Activated CD4-positive, alpha-beta T cell treated with anti-CD3 and anti-CD28 coated beads for 24 hours (primary cell): ENCODE measurements at places on chromosomes 12 and 14.

DNA sequence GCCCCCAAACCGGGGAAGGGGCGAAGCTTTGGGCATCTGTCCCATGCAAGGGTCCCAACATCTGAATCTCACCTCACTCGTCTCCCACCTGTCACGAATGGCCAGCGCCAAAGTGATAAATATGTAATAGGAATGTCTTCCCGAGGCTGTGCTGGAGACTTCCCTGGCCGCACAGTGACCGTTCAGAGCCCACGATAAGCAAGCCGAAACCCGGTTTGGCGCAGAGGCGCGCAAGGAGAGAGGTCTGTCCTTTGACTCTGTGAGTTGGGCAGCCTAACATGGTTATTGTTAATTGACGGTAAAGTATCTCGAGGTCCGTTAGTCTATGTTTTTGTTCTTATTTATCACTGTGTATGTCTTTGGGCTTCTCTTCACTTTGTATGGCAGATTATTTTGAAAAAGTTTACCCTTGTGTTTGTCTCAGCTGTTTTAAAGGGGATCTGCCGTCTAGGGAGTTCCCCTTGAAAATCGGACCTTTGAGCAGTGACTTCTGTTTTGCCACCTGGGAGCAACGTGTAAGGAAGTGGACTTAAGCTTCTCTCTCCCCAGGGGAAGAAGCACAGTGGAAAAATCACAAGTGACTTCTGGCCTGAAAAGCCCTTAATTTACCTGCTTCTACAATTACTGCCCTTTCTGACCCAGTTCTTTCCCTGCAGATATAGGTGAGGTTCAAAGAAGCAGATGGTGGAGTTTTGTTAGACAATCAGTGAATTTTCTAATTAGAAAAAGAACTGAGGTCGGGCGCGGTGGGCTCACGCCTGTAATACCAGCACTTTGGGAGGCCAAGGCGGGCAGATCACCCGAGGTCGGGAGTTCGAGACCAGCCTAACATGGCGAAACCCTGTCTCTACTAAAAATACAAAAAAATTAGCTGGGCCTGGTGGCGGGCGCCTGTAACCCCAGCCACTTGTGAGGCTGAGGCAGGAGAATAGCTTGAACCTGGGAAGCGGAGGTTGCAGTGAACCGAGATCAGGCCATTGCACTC lies 1.1 kb upstream of the TM9SF1 start:
- DNase-seq, result no peak

- DNase-seq, result no peak
These were observed 52.6 kb upstream of the STRN3 start for GRCh38 chr14:31078766-31079165.

- no peak for DNase-seq
These were observed 277.3 kb downstream of the SLC16A7 start for GRCh38 chr12:59873136-59873535.

GRCh38 chr14:75366963-75367362 lies 60.9 kb upstream of the JDP2 start:
- DNase-seq, result no peak

- DNase-seq, result peak; percentile 17
These were observed 64.5 kb upstream of the STK38L start for GRCh38 chr12:27179400-27180214.

- DNase-seq, result no peak
These were observed 349.1 kb downstream of the DPF3 start for GRCh38 chr14:72544615-72545387.

- no peak for DNase-seq
These were observed 46.8 kb upstream of the DLK1 start for GRCh38 chr14:100679707-100680438.

GRCh38 chr12:107469011-107469410 lies 216.6 kb upstream of the PWP1 start:
- no peak for DNase-seq

- DNase-seq, result no peak
These were observed 13.6 kb downstream of the CMKLR1 start for GRCh38 chr12:108325549-108325948.

DNA sequence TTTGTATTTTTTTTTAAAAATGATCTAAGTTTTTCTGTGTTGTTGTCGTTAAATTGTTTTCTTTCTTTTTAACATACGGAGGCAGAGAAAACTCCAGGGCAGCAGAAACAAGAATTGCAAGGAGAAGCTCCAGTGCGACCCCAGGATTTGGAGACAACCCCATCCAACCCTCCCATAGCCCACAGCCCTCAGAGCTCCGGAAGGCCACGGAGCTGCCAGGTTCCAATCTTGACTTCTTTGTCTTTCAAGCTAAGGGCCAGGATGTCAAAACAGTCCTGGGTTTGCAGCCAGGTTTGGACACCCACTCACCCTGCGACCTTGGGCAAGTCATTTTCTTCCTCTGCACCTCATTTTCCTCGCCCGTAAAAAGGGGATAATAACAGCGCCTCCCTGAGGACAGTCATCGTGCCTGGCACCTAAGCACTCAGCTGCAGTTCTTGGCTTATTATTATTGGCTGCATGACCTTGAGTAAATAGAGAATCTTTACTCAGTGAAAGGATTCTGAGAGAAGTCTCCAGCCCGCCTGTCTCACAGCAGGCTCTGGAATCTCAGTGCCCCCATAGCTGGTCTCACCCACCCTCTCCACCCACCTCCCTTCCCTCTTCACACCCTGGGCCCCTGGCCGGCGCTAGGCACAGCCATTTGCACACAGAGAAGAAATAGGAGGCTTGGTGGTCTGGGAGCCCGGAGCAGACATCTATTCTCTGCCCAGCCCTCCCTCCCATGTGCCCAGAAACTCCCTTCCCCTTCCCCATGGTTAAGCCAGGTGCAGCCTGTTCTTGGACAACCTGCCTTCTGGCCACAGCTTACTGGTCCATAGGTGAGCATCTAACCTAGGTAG lies 79.4 kb upstream of the BCL11B start:
- no peak for DNase-seq

GRCh38 chr14:105864116-105864515 lies 337.7 kb downstream of the TMEM121 start:
- DNase-seq, result no peak

DNA sequence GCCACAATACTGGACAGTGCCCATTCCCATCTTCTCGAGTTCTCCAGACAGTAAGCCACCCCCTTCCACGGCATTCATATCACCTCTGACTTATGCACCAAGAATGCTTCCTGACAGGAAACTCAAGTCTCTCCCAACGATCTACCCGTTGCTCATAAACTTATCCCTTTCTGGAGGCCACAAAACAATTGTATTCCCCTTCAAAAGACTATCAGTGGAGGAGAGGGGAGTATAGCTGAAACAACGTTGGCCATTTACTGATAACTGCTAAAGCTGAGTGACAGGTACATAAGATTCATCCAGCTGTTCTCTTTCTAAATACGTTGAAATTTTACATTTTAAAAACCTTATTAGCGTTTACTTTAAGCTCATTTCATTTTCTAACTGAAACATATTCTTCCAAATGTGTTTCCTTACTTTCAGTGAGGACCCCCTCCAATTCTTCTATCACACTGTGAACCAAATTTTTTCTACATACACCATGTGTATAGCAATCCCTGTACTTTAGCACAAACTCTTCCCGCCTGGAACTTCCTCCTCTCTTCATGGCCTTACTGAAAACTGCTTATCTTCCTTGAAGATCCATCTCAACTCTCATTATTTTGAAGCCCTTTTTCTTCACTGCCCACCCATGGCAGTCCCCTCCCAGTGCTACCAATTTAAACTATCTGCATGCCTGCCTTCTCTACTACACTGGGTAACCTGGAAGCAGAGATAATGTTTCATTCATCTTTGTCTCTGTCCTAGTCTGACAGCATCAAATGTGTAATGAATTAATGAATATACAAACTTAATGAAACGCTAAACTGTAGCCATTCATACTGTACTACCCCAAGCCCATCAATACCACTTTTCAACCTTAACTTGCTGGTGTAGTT lies 28.8 kb downstream of the ATXN2 start:
- no peak for DNase-seq

- no peak for DNase-seq
These were observed 1.4 kb upstream of the TRMT61A start for GRCh38 chr14:103527408-103528145.

- DNase-seq, result no peak
These were observed 133.6 kb downstream of the FGD4 start for GRCh38 chr12:32532951-32533350.

DNA sequence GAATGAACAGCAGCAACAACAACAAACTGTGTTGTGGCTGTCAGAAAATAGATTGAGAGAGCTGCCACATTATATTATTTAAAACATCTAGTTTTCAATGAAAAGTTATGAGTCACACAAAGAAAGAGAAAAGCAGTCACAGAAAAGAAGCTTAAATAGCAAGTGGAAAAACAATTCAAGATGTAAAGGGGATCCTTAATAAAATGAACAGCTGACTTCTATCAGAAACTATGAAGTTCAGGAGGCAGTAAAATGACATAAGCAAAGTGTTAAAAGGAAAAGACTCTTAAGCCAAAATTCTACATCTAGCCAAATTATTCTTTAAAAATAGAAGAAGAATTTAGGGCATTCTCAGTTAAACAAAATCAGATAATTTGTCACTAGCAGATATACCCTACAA lies 5.6 kb downstream of the CLEC14A start:
- no peak for DNase-seq

- no peak for DNase-seq
These were observed 17.0 kb downstream of the PPM1H start for GRCh38 chr12:62917926-62918325.

- no peak for DNase-seq
These were observed 45.6 kb upstream of the BCL2L14 start for GRCh38 chr12:12024911-12025682.

GRCh38 chr14:52695481-52696091 lies at the start of gene ERO1A:
TSS of gene ERO1A (minus strand) at chr14:52695558. CDS start at chr14:52695481, 77 bp downstream.
- peak; percentile 35 for DNase-seq

DNA sequence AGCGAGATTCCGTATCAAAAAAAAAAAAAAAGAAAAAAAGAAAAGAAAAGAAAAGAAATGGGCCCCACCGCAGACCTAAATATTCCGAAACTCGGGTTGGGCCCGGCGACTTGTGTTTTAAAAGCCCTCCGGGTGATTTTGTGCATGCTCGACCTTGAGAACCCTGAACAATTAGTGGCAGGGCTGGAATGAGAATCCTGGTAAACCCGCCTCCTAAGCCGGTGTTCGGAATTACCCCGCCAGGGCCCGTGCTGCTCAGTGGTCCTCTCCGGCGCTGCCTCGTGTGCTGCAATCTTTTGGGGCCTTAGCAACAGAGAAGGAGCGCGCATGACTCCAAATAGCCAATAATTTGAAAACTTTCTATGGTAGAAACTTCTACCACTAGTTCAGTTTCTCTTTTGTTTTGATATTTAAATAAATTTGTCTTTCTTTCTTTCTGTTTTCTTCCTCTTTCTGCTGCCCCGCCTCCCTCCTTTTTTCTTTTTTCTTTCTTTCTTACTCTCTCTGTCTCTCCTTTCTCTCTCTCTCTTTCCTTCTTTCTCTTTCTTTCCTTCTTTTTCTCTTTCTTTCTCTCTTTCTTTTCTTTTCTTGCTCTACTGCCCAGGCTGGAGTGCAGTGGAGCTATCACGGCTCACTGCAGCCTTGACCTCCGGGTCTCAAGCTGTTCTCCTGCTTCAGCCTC lies 1.5 kb upstream of the GALNT6 start:
- no peak for DNase-seq

DNA sequence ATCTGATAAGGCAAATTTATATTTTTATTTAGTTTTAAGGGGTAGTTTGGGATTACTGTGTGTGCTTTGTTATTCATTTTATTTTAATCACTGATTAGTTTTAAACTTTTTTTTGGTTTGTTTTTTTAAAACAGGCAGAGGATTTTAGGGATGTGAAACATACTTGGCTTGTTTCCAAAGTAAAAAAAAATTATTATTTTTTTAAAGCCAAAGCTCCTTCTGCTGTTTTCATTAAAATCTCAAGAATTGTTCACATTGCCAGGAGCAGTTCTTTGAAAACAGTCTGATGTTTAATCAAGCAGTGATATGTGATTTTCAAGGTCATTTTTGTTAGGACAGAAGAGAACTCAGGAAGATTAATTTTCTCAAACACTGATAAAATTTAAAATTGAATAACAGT lies 11.2 kb downstream of the TTC8 start:
- DNase-seq, result no peak

GRCh38 chr12:69779928-69780327 lies 41.3 kb downstream of the RAB3IP start:
- no peak for DNase-seq

DNA sequence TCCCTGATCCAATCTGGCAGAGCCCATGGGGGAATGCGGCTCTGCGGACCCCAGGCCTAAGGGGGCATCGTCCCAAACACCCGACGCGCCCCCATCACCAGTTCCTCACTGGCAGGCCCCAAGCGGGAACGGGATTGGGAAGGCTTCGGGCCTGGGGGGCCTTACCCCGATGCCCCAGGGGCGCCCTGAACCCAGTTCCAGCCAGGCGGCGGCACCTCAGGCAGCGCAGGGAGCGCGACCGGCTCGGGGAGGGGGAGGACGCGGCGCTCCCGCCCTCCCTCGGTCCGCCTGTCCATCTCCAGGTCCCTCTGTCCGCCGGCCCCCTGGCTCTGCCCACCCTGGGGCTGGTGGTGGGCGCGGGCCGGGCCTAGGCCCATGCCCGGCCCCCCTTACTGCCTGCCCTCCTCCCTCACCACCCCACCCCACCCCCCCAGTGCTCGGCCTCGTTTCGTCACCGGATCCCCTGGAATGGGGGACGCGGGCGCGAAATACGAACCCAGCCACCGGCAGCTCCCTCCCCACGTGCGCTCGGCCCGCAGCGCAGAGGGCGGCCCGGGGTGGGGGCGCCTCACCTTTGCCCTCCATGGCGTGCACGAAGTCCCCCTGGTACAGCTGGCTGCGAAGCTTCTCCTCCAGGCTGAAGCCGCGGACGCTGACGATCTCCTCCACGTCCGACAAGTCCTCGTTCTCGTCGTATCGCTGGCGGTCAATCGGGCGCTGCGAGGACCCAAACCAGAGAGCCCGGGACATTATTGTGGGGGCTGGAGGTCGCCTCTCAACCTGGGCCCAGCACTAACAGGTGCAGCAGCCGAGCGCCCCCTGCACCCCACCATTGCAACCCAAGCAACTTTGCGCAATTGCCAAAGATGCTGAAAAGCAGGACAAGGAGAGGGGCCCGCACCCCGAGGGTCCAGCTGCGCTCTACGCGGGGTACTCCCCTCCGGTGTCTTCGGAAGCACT lies 2.3 kb downstream of the KDM2B start:
- DNase-seq, result no peak

DNA sequence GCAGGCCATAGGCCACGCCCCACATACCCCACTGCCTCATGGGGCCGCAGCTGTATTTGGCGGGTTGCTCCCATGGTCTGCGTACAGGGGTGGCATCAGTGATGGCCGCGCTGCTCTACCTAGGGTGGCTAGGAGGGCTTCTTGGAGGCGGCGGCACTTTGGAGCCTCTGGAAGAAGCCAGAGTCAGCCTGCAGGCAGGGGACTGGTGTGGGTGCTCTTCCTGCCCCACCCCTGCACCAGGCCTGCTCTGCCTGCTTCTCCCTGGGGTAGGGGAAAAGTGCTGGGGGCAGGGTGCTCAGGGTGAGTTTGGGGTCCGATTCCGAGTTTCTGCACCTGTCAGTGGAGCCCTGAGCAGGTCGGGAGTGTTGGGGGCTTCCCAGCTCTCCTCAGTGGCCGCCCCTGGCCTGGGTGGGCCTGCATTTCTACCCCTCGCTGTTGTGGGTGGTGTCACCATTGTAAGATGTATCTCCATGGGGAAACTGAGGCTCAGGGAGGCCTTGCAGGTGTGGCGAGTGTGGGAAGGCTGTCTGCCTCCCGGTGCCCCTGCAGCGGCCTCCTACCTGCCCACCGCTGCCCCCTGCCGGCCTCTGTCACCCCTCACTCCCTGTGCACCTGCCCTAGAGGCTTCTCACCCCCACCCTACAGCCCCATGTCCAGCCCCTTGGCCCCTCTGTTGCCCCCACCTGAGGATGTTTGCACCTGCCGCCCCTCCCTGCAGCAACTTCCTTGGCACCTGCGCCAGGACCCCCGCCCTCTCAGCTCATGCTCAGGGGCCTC lies 5.5 kb downstream of the CEP170B start:
- peak; percentile 29 for DNase-seq
